EH (cell line): ENCODE measurements at places on chromosomes 13 and 19.

DNA sequence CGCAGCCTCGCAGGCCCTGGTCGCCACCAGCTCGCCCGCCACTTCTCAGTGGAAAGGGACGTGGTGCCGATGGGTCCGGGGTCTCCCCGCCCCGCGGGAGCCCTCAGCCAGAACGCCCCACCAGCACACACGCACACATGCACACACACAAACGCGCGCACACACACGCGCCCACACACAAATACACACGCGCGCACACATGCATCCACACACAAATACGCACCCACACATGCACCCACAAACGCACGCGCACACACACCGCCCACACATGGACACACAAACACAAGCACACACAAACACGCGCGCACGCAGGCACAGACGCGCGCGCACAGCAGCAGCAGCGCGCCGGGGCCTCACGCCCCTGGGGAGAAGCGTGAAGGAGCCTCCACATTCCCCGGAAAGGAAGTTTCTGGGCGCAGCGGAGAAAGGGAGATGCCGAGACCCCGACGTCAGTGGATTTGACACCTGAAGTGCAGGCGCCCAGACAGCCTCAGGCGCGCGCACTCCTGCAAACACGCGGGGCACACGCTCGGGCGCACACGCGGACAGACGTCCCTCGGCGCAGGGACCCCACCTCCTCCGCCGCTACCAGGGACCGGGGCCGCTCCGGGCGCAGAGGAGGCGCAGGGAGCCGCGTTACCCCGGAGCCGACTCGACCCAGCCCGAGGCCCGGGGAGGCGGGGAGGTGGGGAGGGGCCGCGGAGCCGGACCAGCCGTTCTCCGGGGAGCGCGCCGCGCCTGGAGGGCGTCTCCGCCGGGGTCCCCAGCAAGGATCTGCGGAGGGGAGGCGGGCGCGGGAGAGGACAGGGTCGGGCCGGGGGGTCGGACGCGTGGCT lies 622 bp downstream of the RASA3 start:
- peak; percentile 31 for DNase-seq

DNA sequence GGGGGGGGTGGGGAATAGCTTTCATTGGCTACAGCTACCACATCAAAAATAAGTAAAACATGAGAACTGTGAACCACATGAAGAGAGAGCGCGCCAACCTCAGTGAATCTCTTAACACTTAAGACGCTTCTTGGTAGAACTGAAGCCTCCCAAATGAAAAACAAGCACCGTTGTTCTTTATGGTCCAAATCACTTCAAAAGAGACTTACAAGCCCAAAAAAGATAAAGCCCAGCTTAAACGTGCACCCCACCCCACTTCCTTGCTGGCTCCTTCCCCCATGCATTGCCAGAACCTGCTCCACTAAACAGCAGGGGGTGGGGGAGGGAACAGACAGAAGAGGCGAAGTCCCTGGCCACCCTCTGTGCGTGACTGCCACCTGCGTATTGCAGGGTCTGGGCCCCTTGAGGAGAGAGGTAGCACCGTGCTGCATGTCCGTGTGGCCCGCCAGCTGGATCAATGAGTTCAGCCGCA lies 479.1 kb downstream of the FOXO1 start:
- DNase-seq = no peak

GRCh38 chr13:25701304-25701703 lies 329.5 kb downstream of the ATP8A2 start:
- no peak for DNase-seq

DNA sequence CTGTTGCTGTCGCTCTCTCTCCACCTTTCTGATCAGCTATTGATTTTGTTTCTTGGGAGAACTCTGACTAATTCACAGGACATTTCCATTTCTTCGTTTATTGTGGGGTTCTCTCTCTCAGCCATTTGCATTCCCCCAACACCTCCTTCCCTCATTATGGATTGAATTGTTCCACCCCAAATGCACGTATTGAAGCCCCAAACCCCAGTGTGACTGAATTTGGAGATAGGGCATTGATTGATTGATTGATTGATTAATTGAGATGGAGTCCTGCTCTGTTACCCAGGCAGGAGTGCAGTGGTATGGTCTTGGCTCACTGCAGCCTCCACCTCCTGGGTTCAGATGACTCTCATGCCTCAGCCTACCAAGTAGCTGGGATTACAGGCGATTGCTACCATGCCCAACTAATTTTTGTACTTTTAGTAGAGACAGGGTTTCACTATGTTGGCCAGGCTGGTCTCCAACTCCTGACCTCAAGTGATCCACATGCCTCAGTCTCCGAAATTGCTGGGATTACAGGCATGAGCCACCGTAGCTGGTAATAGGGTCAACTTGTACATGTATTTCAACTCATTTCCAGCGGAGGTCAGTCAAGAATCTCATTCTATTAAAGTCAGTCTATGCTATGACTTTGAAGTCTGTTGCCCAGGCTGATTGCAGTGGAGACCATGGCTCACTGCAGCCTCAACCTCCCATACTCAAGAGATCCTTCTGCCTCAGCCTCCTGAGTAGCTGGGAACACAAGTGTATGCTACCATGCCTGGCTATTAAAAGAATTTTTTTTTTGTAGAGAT lies 13.6 kb downstream of the NFILZ start:
- no peak for DNase-seq

- no peak for DNase-seq
Observed at GRCh38 chr13:48161530-48162179, 66.8 kb upstream of the MED4 start.

DNA sequence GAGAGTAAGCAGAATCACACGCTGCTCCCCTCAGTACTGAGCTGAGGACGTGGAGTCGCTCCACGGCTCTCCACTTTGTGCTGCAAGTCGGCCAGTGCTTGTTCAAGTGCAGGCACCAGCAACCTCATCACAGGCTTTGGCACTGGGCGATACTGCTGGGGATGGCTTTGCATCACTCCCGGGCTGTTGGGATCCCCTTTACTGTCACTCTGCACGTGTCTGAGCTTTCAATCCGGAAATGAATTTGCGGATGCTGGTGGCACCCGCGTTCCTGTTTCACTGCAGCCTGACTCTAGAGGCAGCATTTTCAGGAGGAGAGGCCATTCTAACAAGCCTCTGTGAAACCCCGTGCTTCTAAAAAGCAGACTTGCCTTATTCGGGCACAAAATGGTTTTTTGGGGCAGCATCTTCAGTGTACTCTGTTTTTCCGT lies 19.1 kb downstream of the SMARCA4 start:
- no peak for DNase-seq

GRCh38 chr13:62829486-62829885 lies 1413.8 kb upstream of the PCDH20 start:
- no peak for DNase-seq

- no peak for DNase-seq
Observed at GRCh38 chr19:30106417-30107095, 164.5 kb downstream of the URI1 start.

DNA sequence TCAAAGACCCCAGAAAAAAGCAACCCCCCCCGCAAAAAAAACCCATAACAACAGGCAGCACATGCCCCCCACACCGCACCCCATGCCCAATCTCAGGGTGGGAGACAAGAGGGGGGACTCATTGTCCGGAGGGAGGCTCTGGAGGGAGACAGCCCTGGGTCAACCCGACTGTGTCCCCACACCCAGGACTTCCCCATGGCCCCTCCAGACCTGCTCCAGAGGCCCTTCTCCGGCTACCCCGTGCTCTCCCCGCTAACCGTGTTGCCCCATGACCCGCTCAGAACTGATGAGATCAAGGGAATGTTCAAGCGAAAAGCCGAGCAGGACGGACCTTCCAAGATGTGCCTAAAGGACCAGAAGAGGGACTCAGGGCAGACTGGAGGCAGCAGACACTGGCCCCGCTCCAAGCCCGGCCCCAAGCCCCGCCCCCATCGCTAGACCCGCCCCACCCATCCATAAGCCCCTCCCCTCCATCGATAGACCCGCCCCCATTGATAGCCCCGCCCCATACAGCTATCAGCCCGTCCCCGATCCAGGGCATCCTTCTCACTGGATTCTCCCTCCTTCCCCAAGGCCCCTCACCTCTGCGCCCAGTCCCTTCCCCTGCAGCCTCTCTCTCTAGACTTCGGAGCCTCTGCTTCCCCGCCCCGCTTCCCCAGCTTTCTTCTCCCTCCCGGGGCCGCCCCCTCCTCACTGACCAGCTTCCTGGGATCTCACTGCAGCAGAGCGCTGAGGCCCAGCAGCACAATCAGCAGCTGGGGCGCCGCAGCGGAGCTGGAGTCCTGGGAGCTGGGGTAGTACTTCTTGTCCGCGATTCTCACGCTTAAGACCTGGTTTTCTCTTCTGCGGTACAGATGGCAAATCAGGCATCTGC lies 2.2 kb downstream of the BST2 start:
- no peak for DNase-seq

DNA sequence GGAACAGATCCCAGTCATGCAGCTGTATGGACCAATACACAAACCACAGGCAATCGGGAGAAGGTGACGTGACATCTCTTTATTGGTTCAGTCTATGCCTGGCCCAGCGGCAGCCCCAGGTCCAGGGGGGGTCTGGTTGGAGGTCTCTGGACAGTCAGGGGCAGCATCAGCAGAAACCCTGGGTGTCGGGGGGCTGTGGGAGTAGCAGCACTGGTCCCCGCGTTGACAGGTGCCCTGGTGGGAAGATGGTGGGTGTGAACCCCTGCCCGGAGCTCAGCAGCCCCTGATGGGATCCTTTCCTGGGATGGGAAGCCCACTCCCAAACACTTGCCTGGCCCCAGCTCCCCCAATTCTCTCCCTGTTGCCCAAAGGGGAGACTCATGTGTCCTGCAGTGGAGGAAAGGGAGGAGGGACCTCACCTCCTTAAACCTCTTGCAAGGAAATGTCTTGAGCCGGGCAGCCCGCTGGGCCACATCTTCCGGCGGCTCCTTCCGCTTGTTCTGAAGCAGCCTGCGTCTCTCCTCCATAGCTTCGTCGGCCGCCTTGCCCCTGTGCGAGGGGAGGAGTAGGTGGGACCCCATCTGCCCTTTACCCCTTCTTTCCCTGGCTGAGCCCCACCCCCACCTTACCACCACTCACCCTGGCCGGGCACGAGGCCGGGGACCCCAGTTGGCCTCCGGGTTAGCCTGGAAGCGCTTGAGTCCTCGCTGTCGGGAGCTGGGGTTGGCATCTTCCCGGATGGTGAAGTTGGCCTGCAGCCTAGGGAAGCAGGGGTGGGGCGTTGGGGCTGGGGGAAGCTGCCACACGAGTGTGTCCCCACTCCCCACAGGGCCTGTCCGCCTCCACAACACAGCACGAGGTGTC lies 2.4 kb upstream of the LYL1 start:
- DNase-seq = no peak

GRCh38 chr13:45889590-45890243 lies 38.2 kb upstream of the SIAH3 start:
- no peak for DNase-seq
